ENCODE measurements at places on chromosomes 16 and 17. TPM values are rescaled to one million over a fixed set of nuclear protein-coding genes. Genes with fewer than 3 reads are reported as not detected.

DNA sequence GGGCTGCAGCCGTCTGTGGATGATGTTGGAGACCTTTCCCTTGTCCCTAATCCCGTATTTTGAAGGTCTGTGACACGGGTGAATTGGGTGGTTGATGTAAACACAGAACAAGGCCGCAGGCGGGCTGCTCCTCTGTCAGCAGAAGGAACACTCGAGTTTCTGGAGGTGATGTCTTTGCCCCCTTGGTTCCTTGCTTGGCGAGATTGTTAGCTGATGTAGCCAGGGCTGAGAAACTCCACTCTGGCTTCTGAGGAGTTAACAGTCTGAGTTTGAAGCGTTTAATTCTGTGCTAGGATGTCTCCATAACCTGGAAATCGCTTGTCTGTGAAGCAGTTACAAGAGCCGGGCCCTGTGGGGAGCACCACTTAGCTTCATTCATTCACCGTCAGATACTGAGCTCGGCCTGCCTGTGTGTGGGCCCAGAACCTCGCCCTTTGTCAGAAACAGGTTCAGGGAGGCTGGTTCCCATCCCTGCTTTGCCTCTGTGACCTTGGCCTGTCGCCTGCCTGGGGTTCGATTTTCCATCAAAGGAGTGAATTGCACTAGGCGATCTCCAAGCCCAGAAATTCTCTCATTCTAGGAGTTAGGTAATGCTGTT, 1.3 kb downstream of the MAPK8IP3 start:
- no peak for DNase-seq

DNA sequence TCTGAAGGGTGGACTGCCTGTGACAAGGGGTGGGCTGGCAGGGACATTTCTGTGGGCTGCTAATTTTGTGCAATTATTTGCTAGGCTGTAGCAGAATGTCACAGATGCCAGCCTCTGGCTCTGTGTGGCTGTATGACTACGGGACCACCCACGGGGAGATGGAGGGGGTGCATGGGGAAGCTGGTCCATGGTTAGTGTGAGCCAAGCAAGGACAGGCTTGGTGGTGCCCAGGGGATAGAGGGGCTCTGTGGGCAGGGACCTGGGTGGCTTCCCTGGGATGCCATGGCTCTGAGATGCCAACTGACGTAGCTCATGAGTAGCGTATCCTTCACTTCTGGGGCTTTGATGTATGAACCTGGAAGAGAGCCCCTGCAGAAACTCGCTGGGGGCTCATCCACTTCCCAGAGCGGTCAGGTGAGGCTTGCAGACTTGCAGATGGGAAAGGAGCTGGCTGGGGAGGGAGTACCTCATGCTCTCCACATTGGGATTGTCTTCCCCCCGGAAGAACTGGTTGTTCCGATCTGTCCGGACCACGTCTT, 87.2 kb downstream of the TBC1D16 start:
- no peak for DNase-seq

- DNase-seq, result no peak
These were observed 17.4 kb upstream of the RASD1 start for GRCh38 chr17:17513626-17514025.

DNA sequence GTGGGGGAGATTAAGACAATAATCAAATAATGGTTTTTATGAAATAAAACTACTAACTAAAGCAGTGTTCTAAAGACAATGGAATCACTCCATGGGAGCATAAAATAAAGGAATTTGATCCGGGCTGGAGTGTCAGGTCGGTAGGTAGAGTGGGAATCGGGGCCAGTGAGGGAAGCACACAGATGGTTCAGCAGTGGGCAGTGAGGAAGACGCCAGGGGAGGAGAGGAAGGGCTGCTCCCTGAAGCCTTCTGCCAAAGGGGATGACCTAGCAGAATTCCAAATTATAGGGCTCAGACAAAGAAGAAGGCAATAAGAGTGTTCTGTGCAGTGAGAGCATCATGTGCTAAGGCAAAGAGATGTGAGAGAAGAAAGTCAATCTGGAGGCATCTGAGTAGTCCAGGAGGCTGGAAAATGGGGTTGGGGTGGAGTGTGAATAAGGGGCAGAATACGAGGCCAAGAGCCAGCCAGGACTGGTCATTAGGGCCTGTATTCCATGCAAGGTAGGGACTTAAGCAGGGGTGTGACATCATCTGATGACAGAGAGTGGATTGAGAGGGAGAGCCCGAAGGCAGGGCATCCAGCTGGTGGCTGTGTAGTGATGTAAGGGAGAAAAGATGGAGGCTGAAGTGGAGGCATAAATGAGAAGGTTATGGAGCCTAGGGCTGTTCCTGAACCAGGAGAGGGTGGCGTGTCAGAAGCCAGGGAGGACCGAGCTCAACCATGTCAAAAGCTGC, 137.6 kb downstream of the COPRS start:
- DNase-seq, result no peak

- DNase-seq, result peak; percentile 92
These were observed 14.6 kb downstream of the COTL1 start for GRCh38 chr16:84603140-84603816.

- no peak for DNase-seq
These were observed 915.1 kb upstream of the EEF2KMT start for GRCh38 chr16:6012716-6013115.

DNA sequence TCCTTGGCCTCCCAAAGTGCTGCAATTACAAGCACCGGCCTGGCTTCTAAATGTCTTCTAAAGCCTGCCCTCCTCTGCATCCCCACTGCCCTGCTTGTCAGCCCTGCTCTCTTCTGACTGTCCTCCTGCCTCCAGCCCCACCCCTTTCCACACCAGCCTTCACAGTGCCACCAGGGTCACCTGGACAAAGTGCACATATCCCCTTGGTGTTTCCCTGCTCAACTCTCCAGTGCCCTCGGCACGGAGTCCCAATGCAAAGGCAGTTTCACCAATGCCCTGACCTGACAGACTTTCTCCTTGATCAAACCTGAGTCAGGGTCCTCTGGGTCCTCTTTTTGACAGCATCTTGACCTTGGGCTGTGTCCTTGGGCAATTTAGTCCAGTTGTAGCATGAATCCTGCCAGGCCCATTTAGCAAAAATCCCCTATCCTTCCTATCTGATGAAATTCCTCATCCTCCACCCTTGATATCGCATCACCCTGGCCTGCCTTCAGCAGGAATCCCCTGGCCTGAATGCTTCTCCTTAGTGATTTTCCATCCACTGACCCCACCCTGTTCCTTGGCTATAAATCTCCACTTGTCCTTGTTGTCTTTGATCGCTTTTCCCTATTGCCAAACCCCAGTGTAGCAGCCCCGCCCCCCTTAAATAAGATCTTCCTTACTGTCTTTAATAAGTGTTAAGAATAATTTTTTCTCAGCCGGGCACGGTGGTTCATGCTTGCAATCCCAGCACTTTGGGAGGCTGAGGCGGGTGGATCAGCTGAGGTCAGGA, 42.7 kb upstream of the ETV4 start:
- no peak for DNase-seq

DNA sequence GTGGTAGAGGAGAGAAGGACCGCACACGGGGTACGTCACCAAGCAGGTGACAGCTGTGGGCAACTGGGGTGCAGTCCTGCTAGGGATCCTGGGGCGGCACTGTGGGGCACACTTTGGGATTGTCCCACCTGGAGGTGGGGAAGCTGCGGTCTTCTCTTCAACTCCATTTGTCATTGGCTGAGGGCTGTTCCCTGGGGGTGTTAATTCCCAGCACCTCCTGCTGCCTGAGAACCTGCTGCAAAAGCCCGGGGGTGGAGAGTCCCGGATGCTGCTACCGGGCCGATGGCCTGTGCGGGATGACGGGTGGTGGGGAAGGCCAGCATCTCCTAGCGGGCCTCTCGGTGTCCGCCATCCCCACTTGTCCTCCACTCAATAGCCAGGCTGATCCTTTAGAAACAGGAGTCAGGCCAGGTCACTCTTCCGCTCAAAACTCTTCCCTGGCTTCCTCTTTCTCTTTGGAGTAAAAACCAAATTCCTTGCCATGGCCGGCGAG, 100.2 kb downstream of the CYLD start:
- DNase-seq, result no peak

- DNase-seq, result no peak
These were observed 139.7 kb downstream of the AATF start for GRCh38 chr17:37088459-37088858.

DNA sequence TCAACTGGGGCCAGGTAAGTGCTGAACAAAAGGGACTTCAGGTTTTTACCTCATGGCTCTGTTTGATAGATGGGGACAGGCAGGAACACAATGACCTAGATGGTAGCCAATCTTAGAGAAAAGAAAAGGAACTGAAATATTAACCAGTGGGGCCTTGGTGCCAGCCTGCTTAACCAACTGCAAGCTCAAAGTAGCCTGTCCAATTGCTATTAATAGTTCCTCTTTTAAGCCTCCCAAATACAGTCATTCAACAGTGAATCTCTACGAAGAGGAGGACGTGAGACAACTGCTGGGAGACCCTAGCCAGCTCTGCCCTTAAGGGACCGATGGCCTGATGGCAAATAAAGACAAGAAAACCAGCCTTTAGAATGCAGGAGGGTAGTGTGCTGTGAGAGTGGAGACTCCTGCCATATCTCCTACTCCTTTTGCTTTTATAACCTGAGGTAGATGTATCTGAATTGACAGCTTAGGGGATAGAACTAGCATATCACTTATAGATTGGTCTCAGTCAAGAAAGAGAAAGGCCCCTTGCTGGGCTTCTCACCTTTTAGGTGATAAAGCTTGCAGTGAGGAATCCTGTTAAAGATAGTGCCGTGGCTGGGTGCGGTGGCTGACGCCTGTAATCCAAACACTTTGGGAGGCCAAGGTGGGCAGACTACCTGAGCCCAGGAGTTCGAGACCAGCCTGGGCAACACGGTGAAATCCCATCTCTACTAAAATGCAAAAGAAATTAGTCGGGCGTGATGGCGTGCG, 28.3 kb downstream of the ARSG start:
- no peak for DNase-seq

DNA sequence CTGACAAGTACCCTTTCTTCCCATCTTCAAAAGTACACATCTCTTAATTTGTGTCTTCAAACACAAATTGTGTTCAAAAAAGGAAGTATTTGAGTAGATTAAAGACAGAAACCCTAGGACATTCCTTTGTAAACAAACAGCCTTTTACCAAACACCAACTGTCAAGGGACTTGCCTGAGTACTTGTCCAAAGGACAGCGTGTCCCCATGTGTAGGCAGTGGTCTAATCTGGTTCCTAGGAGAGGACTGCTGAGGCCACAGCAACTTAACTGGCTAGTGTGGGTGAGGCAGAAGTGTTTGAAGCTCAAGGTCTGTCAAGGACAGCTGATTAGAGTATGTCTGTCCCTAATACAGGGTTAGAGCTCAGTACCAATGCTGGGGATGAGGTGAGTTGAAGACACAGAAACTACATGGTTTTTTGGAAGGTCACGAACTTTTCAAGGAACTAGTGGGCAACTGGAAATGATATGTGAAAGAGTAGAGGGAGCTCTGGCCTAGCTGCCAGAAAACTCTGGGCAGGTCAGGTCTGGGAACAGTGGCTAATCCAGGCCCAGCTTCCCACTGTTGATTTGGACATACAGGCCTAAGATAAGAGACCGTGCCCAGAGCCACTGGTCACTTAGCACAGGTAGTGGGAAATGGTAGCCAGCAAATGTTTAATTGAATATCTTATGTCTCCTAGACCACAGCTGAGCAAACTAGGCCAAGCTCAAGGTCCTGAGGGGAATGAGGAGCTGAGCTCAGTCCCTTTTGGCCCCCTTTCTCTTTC, 10.1 kb downstream of the HMOX2 start:
- DNase-seq, result no peak

DNA sequence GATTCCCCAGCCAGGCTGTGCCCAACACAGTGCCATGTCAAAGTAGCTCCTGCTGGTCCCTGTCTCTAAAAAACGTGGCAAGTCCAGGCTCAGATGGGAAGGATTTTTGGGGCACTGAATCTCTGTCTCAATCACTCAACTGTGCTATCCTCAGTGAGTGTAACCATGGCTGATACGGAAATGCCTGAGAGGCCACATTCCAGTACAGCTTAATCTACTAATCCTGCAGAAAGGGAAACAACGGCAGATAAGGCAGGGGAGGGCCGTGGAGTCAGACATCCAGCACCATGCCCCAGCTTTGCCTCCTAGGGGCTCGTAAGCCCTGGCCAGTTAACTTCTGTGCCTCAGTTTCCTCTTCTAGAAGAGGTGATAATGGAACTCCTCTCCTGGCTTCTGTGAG, 251.7 kb downstream of the CPPED1 start:
- no peak for DNase-seq

DNA sequence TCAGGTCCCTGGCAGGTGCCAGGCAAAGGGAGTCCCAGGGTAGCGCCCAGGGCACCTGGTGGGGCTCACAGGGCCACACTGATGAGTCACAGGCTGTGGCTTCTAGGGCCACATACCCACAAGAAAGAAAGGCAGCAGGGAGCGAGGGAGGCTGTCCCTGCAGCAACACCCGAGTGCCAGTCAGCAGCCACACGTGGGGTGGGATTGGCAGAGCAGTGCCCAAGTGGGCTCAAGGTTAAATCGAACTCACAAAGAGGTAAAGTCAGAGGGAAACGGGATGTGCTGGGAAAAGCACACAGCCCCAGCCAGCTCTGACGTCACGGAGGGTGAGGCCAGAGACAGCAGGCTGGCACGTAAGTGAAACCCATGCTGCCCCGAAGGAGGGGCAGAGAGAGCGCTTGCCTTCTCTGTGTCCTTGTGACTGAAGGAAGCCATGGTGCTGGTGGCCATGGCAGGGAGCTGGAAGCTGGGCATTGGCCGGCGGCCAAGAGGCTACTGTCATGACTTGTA, 33.8 kb downstream of the FA2H start:
- peak; percentile 82 for DNase-seq

CLDN7 gene
- not detected for total RNA-seq

TCF25 gene
- total RNA-seq, result 59.8 TPM

SLC13A2 gene
- not detected for total RNA-seq

RNF222 gene
- total RNA-seq, result not detected

ANKS4B gene
- not detected for total RNA-seq

CDT1 gene
- total RNA-seq, result 23.1 TPM

ITGA2B gene
- not detected for total RNA-seq

CDR2L gene
- total RNA-seq, result 11.5 TPM

OR3A2 gene
- total RNA-seq, result not detected

CD19 gene
- total RNA-seq, result not detected
